SJCRH30 (cell line): ENCODE measurements at places on chromosomes 3 and 15. TPM values are rescaled to one million over a fixed set of nuclear protein-coding genes. Genes with fewer than 3 reads are reported as not detected.

DNA sequence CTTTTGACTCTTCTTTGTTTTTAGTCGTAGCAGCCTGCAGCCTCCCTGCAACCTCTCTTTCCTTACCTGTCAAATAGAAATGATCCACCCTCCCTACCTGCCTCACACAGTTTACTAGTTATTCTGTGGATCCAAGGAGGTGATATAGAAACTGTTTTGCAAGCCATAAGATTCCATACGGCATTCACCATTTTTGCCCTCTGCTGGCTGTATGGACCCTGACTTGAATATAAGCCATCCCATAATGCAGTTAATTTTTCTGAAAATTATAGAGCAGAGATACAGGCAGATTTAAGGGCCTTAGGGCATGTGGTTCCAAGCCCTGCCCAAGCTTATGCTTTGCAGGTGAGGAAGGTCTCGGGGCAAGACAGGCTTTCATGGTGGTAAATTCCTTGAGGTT lies 63.8 kb downstream of the CPN2 start:
- no peak for DNase-seq

DNA sequence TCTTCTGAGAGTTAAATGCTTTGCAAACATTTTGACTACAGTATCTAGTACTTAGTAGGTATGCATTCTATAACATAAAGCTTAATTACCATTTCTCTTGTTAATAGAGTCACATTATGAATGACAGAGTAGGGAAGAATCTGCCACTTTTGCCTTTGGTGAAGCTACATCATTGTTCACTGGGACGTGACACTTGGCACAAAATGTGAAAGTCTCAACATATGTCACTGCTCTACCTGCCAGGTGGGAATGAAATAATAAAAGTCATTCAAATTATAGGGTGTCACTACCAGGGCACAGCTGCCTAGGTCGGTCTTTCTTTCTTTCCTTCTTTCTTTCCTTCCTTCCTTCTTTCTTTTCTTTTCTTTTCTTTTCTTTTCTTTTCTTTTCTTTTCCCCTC lies 17.6 kb downstream of the GPR87 start:
- no peak for DNase-seq

SLC28A1 gene
- total RNA-seq: not detected in 2 replicates

DNA sequence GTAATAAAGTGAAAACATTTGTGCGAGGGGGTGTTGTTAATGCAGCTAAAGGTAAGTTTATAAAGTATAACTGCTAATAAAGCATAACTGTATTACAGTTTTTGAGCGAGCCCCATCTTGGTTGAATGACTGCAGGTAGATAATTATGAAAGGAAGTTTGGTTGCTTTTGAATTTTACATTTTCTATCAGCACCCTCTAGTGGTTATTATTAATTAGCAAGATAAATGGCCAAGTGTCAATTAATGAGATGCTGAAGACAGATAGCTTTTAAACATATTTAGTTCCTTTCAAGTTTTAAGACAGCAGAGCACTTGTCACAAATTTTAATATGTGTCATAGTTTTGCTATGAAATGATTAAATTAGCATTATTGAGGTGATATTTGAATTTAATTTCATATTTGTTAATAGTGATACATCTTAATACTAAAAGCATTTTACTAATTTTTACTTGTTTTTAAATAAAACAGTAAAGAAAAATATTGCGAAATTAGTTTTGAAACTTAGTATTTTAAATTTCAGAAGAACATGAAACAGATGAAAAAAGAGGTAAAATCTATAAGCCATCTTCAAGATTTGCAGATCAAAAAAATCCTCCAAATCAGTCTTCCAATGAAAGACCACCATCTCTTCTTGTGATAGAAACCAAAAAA lies 15.1 kb downstream of the U2SURP start:
- DNase-seq: peak; percentile 32

MGLL gene
- total RNA-seq: 32.6 and 41.7 TPM in 2 replicates

- DNase-seq: peak; percentile 31
These were observed 5.2 kb upstream of the YEATS2 start for GRCh38 chr3:183692436-183692835.

DNA sequence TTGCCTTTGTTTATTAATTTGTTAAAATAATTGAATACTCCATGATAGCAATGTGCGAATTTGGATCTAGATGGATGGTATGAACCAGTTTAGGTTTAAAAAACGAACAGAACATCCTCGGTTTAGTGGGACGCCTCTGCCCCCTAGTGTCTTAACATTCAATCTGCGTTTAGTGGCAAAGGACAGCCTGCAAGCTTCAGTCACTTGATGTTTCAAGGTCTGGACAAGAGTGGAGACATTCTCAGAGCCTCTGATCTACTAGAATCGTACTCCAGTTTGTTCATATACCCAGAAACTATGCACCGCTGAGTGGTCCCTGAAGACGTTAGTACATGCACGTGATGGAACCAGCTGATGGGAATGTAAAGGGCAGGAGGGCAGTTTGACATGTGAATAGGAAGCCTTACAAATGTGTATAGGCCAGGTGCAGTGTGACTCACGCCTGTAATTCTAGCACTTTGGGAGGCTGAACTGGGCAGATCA lies 17.8 kb upstream of the ATP13A4 start:
- DNase-seq: peak; percentile 89

- DNase-seq: no peak
These were observed 293.3 kb upstream of the CNTN4 start for GRCh38 chr3:1805331-1805730.

PATL2 gene
- 0.20 TPM in 1 of 2 replicates, not detected in the other for total RNA-seq

DNA sequence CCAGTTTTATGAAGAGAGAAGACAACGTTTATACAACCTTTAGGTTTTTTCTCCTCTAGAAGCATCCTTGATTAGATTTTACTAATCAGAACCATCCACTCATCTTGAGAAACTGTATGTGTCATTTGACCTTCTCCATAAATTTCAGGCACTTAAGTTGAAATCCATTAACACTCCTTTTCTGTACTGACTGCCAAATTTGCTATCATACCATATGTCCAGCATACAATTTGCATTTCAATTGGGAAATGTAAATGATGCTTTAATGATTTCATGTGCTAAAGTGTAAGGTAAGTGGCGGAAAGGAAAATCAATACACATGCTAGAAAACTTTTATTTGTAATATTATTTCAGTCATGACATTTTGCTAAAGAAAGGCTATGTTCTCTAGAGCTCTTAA lies 731.6 kb downstream of the GBE1 start:
- DNase-seq: no peak

HDC gene
- total RNA-seq: not detected in 2 replicates

CD80 gene
- 0.12 TPM in 1 of 2 replicates, not detected in the other for total RNA-seq

FRMD5 gene
- total RNA-seq: 0.46 and 0.49 TPM in 2 replicates

DNA sequence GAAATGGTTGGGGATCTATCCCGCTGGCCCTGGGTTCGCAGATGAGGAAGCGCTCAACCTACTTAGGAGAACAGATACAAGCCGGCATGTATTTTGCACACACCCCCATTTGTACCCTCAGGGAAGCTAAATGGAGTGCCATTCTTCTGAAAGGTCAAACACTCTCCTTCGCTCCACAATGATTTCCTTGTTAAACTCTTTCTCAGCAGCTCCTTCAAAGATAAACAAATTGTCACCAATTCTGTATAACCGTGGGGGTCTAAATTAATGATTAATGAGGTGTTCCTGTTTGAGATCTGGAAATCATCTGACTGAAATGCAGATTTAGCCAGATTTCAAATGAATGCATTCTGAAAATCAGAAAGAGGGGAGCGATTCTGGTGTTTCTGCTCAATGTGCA lies 124.0 kb downstream of the MEGF11 start:
- DNase-seq: no peak

DNA sequence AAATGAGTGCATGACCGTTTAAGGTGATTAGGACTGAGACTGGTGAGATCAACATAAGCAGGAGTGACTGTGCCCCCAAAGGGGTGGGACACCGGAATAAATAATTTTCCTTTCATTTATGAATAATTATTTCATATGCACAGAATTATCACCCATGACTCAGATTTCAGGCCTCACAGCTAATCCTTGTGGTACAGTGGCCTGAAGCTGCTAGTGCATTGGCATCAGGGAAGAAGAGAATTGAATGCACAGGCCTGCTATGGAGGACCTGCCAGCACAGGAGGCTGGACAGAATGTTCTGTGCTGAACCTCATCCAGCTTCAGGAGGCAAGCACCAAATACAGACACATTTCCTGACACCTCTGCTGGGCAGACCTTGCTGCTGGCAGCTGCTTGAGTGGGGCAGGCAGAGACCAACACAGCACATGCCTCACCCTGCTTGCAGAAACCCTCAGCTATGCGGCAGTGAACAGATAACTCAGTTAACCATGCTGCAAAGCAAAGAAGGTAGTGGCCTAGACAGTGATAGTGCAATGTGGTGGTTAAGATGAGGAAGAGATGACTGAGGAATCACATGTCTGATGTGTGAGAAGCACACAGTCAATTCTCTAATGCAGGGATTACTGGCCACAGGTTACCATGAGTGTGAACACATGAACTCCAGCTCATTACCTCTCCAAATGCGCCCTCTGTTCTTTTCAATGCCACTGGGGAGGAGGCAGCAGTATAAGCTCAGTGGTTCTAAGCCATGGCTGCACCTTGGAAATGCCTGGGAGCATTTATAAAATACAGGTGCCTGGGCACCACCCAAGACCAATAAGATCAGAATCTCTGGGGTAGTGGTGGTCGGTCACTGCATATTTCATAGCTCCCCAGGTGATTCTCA lies 68.1 kb upstream of the SCN5A start:
- DNase-seq: no peak

- peak; percentile 60 for DNase-seq
These were observed at the start of gene ARPIN for GRCh38 chr15:89912674-89913396. Gene ARPIN (minus strand): TSS chr15:89912952. CDS start chr15:89912835, 117 bp downstream.

- no peak for DNase-seq
These were observed 201.1 kb upstream of the LRRFIP2 start for GRCh38 chr3:37375184-37376127.

GRCh38 chr3:51691949-51692348 lies 14.9 kb upstream of the GRM2 start:
- no peak for DNase-seq

DNA sequence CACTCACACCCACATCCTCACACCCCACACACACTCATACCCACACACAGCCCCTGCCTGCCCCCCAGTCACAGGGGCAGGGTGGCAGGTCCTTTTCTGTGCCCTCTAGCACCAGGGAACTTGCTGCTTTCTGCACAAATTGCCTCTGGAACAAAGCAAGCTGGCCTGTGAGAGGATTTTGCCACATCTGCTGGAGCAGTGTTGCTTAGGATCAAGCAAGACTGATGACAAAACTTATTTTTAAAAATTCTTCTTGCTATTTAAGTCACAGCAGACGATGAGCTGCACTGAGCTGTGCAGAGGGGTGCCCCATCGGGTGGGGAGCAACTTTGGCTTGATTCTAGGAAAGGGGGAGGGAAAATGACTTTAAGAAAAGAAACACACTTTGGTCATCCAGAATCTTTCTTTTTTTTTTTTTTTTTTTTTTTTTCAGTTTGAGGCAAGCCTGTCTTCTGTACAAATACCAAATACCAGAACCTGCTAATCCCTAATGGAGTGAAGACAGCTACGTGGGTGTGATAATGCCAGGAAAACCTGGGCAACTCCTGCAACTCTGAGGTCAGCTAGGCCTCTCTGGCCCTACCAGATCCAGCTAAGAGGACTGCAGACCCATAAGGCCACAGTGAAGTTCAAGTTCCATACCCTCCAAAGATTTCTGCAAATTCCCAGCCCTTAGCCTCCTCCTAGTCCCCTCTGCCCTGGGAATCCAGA lies 195.3 kb downstream of the ABHD5 start:
- no peak for DNase-seq

- DNase-seq: no peak
These were observed 109.4 kb upstream of the MBNL1 start for GRCh38 chr3:152159328-152159727.

- no peak for DNase-seq
These were observed 41.4 kb upstream of the INSYN1 start for GRCh38 chr15:73794443-73795133.

CISH gene
- 8.4 and 8.6 TPM in 2 replicates for total RNA-seq

- DNase-seq: no peak
These were observed 10.7 kb downstream of the HMCES start for GRCh38 chr3:129289201-129289921.

DNA sequence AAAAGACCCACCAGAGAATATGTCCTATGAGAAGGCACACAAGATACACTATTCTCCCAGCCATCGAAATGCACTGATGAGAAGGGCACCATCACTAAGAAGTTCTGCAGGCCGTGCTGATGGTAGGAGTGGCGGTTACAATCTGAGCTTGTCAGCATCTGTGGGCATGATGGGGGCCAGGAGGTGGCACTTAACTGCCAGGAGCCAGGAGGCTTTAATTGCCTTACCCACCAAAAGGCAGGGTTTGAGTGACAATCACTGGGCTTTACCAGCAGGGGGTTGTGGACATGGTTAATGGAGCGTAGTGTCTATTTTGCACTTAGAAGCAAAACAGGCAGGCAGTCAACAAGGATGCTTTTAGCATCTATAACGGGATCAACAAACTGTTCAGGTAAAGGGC lies 16.0 kb upstream of the SQOR start:
- peak; percentile 9 for DNase-seq

- DNase-seq: peak; percentile 73
These were observed at the start of the genes CLCN2 and POLR2H for GRCh38 chr3:184361532-184361931. Gene CLCN2 (minus strand): TSS chr3:184361605. CDS start chr3:184361479, 126 bp downstream. Gene POLR2H (plus strand): TSS chr3:184361710. CDS start chr3:184363493, 1,783 bp downstream.

SMCO1 gene
- total RNA-seq: not detected in 2 replicates

GRCh38 chr15:49458145-49458544 lies 35.1 kb downstream of the FGF7 start:
- DNase-seq: no peak

- no peak for DNase-seq
These were observed 142.8 kb upstream of the TOPAZ1 start for GRCh38 chr3:44098656-44099415.

CAMK2N2 gene
- 4.0 and 6.0 TPM in 2 replicates for total RNA-seq

- no peak for DNase-seq
These were observed 17.3 kb downstream of the ANAPC13 start for GRCh38 chr3:134468519-134468918.

DNA sequence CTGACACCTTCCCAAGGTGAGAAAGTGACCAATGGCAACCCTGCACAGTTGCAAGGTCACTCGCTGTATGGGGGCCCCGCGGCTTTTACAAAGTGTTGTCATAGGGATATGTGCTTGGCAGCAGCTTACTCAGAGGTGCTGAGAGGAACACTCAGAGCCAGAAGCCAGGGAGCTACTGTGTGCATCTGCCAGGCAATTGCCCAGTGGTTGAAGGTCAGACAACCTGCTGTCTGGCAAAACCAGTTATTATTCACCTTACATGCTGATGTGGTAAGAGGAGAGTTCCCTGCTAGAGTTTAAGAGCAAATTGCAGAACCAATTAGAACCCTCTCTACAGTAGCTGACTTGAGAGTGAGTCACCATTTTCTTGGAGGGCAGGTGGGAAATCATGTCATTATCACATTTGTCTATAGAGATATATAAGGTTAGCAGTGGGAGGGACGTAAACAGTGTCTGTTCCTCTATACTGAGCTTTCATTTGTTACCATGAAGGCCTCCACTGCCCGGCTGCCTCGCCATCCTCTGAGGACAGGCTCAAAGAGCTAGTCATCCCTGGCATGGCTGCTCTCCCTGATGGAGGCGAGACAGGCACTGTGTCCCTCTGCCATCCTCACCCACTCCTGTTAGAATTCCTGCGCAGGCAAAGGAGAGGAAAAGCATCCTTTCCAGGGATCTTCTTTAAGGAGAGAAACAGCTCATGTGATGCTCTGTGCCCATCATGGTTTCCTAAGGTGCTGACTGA lies 274.4 kb downstream of the PLCL2 start:
- no peak for DNase-seq

TMIE gene
- total RNA-seq: 0.08 and 0.10 TPM in 2 replicates
